ENCODE measurements at places on chromosomes 3 and 15.

- no peak for DNase-seq
Observed at GRCh38 chr3:140770977-140771667, 93.3 kb downstream of the TRIM42 start.

DNA sequence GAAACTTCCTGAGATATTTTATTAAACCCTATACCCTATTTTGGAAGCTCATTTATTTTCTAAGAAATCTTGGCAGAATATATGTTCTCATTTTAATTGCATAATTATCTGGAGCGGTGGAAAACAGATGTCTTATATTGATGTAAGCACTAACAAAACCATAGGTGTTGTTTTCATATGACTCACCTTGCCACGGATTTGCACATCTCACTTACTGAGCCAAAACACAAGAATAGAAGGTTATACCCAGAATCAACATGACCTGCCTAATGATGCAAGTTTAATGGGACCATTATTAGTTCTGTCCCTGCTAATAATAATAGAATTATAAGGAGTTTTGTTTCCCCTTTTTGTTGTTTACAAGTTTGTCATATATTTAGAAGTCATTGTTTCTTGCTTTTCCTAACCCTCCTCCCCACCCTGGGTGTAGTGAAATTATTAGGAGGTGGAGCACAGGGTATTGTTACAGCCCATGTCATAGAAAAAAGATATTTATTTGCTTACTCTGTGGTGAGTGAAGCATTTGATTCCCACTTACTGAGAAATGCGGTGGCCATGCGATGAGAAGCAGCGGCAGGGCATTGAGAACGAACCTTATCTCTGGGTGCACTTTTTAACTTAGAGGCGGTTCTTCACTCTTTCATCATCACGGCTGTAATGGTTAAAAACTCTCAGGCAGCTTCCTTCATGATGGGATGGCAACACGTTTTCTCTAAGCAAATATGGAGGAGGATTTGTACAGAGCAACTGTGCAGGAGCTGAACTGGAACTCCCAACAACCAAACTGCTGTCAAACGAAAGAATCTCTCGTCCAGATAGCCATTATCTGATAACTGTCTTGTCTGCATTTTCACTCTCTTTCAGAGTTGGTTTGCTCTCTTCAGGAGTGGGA is 521 bp downstream of the IL5RA start:
- peak; percentile 4 for DNase-seq

DNA sequence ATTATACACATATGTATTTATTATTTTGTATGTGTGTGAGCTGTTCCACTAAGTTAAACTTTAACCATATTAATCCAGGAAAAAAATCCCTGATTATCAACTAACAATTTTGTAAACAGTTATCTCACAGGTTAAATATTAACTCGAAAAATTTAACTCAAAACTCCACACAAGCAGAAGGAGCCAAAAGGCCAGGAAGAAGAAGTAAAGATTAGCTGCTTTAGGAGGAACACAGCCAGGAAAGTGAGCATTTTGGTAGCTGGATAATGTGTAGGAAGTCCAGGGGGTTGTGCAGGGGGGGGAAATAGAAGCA is 425.0 kb downstream of the TIGIT start:
- DNase-seq = no peak

GRCh38 chr15:42385206-42385979 is 26.1 kb downstream of the CAPN3 start:
- no peak for DNase-seq

DNA sequence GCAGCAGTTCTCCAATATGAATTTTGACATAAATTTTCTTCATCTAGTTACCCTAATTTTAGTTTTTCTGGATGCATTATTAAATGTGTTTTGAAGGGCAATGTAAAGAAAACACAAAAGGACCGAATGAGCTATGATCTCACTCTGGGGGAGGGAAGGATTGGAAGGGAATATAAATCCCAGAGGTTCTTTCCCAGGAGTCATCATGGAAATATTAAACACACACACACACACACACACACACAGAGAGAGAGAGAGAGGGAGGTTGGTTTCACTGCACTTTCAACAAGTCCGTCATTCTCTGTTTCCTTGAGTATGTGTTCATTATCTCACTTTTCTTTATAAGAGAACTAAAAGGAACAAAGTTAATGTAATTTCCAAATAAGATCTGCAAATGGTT is 70.7 kb upstream of the DCBLD2 start:
- DNase-seq = no peak

GRCh38 chr3:10344147-10344943 is 23.4 kb upstream of the SEC13 start:
- DNase-seq = no peak

DNA sequence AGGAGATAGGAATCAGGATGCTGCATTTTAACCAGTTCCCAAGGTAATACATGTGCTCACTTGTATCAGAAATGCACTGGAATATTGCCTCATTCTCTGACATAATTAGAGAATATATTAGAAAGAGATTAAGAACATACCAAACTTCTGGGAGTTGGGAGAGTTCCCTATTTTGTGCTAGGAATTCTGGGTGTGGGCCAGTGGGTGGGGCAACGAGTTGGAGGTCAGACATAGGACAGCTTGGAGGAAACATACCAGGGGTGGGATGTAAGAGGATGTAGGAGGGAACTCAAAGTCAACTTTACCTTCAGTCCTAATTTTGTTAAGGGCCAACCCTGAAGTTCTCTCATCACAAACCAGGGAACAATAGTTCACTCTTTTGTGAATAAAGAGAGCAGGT is 83.6 kb downstream of the SLC7A14 start:
- DNase-seq = no peak

GRCh38 chr3:159821110-159821509 is 167.5 kb upstream of the IL12A start:
- no peak for DNase-seq

DNA sequence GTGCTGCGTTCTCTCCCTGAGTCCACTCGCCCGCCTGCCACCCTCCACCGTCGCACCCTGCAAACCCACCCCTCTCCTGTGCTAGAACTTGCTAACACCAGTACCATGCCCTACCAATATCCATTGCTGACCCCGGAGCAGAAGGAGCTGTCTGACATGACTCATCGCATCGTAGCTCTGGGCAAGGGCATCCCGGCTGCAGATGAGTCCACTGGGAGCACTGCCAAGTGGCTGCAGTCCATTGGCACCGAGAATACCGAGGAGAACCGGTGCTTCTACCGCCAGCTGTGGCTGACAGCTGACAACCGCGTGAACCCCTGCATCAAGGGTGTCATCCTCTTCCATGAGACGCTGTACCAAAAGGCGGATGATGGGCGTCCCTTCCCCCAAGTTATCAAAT is 4.9 kb upstream of the ALAS1 start:
- DNase-seq = no peak

DNA sequence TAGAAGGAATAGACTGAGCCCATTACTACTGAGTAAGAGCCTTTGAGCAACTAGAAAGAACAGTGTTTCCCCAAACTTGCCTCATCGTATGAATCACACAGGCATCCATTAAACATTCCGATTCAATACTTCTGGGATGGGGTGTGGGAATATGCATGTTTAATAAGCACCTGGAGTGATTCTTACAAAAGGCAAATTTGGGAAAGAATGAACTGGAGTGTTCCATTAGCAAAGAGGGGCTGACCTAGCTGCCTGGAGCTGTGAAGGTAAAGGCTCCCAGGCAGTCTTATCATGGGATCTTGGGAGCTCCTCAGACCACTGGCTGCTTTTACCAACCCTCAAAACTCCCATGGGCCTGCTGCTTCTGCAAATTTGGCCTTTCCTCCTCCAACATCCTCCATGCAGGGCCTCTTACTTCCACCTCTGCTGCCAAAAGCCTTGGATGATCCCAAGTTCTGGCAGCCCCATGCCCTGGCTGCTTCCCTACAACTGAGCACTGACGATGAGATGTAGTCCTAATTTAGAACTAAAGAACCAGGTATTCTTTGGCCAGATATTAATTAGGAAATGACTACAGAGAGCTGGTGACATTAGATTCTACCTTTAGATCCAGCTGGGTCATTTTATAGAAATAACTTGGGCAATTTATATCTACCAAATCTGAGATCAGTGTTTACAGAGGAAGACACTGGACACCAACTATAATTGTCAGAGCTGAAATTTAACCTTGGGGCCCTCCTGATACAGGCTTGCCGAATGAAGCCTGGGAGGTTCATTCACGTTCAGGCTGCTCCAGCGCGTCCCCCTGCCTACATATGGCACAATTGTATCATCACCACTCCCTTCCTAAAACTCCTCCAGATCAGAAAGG is 11.2 kb upstream of the HOMER2 start:
- DNase-seq = no peak

DNA sequence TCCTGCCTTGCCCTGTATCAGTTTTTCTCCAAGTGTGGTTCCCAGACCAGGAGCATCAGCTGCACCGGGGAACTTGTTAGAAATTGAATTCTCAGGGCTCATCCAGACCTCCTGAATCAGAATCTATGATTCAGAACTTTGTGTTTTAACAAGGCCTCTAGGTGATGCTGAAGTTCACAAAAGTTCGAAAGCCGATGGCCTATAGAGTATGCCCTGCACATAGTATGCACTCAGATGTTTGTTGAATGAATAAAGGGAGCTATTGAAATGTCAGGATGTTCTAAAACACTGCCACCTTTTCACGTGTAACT is 664 bp upstream of the LARP6 start:
- DNase-seq = no peak

DNA sequence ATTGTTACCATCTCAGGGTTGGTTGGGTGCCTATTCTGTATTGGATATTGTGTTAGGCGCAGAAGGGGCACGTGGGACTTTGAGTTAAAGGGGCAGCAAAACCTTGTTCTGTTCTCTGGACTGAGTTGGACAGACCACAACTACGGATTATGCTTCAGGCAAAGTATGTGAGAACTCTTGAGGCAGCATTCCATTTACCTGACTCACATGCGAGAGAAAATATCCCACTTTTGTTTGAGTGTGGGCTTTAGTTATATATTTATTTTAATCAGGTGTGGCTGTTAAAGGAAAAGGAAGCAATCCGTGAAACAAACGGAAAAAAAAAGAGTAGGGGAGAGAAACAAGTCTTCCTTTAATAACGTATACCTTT is 627 bp upstream of the PLS1 start:
- DNase-seq = no peak

GRCh38 chr3:106379251-106379750 is 510.5 kb upstream of the CBLB start:
- no peak for DNase-seq

DNA sequence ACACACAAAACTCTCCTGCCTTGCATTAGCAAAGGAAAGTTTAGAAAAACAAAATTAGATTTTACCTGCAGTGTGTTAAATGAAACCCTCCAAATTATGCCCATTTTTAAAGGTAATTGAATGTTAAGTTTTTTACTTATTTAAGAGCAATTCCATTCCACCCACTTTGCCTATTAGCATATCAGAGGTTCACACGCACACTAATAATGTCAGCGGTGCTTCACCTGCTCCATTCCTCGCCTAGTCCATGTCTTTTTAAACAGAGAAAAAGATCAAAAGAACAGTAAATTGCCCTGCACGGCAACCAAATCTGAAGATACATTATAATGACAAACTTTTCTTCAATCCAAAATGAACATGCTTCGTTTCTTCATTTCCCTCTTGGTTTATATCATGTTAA is 97.3 kb upstream of the LRRN1 start:
- no peak for DNase-seq

DNA sequence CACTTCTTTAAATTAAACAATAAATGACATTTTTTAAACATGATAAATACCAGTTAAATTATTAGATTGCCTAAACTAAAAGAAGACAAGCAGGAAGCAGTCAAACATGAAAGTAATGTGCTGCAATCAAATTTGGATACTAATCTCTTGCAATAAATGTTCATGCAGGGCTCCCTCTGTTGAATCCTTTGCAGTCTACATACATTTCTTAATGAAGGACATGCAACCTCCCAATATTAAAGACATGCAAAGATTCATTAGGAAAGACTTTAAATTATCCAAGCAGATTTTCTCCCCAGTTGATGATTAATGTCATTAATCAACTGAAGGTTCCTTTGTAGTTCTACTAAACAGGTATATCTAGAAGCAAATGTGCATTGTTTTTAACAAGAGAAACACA is 245.4 kb downstream of the ZIC4 start:
- DNase-seq = no peak

- no peak for DNase-seq
Observed at GRCh38 chr3:169090559-169090958, 573.0 kb downstream of the MECOM start.

GRCh38 chr15:84594617-84595290 is 6.1 kb upstream of the ZSCAN2 start:
- DNase-seq = no peak

GRCh38 chr3:48187301-48187578 is 977 bp downstream of the CDC25A start:
- no peak for DNase-seq
